ENCODE measurements at places on chromosomes 5 and 9. TPM values are rescaled to one million over a fixed set of nuclear protein-coding genes. Genes with fewer than 3 reads are reported as not detected.

MAMDC2 gene
- 35.1 TPM for total RNA-seq

DNA sequence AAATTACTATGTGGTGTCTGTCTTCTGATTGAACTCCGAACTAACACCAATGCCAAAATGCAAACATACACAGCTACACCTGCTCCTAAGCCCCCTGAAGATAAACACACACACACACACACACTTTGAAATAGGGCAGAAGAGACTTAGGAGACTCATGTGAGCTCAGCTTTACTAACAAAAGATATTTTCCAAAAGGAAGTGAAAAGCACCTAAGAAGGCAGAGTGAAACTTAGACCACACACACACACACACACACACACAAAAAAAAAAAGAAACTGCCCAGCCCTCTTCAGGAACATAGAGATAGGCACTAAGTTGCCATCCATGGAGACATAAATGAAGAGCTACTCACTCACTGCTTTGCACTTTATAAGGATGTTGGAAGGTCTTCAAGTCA lies 45.2 kb upstream of the APC start:
- no peak for DNase-seq

DNA sequence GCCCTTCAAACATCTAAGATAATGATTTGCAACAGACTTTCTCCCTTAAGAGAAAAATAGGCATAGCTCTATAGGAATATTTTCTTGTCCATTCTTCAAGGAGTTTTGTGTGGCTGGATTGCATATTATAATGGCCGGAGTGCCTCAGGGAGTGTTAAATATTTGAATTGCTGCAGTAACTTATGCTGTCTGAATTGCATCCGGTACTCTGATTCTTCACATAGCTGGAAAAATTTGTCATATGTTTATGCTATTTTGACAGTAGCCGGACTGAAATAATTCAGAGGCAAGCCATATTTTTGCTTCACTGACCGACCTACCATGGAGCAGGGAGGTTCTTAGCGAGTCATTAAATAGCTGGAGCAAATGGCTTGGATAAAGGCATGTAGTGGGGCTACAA lies 621.0 kb downstream of the ACTL7B start:
- DNase-seq, result no peak

DNA sequence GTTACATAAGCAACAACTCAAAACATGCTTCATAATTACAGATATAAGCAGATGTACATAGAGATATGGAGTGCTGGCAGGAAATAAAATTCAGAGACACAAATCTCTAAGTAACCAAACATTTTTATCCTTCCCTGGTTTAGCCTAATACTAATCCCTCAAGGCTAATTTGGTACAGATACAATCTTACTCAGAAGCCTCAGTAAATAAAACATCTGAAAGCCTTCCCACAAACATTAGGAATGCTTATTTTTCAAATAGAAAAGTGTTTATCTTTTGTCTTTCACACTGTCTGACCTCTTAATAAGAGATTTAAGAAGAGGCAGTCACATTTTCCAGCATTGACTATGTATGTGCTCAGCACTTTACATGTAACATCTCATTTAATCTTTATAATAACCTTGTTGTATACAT lies 399.4 kb downstream of the ARRDC3 start:
- no peak for DNase-seq

LCN2 gene
- total RNA-seq, result 83.4 TPM

DNA sequence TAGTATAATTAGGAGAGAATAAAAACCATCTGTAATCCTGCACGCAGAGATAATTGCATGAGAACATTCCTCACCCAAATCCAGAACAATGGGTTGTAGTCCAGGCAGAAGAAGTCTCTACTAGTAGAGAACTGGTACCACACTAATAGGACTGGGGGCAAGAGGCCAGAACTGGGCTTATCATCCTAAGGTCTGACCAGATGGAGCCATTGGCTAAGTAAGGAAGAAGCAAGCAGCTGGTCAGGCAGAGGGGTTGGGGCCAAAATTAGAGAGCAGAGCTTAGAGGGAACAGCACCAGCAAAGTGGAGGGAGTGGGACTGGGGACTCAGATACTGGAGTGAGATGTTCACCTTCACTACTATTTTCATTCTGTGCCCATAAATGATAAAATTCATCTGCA lies 35.4 kb upstream of the MAP1B start:
- no peak for DNase-seq

NFIL3 gene
- 25.7 TPM for total RNA-seq

RHOBTB3 gene
- total RNA-seq, result 51.7 TPM

- peak; percentile 68 for DNase-seq
Measured at GRCh38 chr9:99058964-99059921, 45.7 kb upstream of the TGFBR1 start.

DNA sequence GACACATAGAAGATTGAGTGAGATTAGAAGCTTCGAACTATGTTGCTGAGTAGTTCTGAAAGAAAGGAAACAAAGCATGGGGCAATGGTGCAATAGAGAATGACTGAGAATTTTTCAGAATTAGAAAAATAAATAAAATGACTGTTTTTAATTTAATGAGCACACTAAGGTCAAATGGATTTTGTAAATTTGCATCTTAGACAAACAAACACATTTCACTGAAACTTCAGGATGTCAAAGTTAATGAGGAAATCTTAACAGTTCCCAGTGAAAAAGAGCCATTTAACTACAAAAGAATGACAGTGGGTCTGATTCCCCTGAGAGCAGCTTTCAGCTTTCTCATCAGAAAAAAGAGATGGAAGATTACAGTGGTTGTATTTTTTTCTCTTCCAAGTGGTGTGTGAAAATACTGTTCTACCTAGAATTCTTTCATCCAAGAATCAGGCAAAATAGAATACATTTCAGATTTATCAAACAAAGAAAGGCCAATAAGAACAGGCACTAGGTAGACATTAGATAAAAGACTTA lies 591.9 kb downstream of the SEMA5A start:
- DNase-seq, result no peak

- no peak for DNase-seq
Measured at GRCh38 chr9:93558503-93558902, 17.9 kb upstream of the PHF2 start.

DNA sequence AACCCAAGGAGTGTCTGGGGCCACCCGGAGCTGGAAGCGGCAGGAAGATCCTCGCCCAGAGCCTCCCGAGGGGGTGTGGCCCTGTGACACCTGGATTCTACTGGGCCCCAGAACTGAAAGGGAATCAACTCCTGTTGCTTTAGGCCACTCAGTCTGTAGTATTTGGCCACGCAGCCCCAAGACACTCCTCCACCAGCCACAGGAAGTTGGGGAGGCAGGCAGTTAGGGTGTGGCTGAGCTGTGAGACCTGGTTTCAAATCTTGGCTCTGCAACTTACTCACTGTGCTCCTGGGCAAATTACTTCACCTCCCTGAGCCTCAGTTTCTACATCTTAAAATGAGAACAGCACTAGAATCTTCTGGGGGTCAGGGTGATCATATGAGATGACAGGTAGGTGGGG lies 119.8 kb upstream of the PPP1R26 start:
- DNase-seq, result no peak

GRCh38 chr9:15403155-15403554 lies 19.5 kb upstream of the SNAPC3 start:
- DNase-seq, result no peak

Measured in lower lobe of right lung (tissue), 2 donors.